ENCODE measurements at places on chromosomes 11 and 22.

DNA sequence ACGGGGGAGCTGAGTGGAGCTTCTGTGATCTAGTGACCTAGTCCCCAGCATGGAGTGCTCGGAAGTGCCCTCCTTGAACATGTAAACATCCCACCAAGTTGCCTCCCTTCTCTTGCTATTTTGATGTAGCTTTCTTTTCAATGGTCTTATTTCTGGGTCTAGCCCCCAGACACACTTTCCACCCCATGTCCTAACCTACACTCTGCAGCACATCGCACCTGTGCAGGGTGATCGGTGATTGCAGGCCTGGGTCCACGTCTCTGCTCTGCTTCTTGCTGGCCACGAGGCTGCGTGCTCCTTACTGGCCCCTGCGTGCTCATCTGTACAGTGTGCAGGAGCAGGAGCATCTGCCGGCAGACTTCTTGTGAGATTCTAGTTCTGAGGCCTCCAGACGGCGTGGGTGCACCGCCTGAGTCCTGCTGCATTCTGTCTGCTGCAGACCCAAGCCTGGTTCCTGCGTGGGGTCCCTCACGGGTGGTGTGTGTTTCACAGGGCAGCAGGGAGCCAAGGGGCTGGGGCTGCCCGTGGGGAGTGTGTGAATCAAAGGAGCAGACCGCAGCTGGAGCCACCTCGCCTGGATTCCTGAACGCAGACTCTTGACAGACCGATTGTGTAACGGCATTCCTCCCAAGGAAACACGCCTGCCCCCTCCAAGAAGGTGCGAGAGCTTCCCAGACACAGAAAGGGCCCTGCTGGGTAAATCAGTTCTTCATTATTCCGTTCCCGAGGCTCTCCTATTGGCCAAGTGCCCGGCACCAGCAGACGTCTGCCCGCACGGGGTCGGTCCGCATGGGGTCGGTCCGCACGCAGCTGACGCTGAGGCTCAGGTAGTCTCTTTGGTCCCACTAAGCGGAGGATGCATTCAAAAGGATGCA is 44.4 kb upstream of the MYEOV start:
- DNase-seq, result peak; percentile 47

GRCh38 chr11:43397251-43397650 is 38.5 kb downstream of the TTC17 start:
- no peak for DNase-seq

DNA sequence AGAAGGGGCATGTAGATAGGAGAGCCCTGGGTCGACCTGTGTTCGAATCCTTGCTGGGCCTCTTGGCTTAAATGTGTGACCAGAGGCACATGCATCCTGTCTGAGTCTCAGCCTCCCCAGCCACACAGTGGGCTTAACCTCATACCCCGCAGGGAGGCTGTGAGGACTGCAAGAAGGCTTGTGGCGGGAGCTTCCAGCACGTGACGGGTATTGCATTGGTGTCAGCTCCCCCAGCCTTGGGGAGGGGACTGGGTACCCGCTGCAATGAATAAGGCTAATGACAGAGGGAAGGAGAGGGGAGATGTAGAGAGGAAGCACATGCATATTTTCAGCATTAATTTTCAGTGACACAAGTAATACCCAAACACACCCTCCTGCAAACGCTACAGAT is 8.1 kb downstream of the RASD2 start:
- no peak for DNase-seq

DNA sequence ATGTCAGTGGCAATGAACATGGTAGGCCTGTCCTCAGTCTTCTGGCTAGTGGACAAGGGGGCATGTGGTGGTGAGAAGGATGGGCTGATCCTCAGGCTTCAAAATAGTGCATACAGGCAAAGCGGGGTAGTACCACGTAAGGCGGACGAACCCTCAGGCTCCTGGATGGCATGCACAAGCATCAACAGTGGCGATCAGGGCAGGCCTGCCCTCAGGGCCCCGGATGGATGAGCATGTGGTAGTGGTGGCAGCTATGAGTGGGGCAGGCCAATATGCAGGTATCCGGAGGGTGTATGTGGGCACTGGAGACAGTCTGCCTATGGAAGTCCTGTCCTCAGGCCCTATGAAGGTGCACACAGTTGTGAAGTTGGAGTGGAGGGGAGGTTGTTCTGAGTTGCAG is 163.8 kb downstream of the GUCY1A2 start:
- no peak for DNase-seq

DNA sequence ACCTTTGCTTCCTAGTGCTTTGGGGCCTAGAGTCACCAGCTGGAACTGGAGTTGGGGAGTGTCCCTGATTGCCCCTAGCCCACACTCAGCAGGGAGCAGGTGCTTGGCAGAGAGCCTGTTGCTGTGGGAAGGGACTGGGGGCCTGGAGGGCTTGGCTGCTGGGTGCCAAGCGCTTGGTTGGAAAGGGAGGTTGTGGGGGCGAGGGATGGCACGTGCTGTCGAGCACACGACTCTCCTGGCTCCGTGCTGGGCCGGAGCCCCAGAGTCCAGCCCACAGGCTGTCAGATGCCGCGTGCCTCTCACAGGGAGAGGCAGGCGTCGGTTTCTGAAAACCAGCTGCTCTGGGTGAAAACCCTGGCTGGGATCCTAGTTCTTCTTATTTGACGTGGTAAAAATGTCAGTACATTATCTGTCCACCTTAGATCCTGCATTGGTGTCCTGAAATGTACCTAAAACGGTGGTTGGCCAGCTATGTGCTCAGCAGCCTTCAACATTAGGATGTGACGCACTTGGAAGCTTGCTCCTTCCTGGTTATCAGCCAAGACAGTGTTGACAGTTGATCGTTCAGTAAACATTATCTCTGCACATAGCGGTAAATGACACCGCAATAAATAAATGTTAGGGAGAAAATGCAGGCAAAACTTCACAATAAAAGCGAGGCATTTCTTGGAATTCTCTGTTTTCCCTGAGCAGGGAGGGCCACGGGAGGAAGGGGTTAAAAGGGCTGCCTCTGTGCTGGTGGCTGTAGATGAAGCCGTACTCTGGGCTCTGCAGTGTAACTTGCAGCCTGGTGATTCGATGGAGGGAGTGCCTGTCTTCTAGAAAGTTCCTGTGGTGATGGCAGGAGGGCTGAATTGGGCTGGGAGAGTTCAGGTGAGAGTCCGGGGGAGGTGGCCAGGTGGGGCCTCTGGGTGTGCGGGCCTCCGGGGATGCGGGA is 29.2 kb downstream of the GRAMD4 start:
- DNase-seq, result no peak

- no peak for DNase-seq
Observed at GRCh38 chr22:20591295-20591645, 83.9 kb downstream of the MED15 start.

DNA sequence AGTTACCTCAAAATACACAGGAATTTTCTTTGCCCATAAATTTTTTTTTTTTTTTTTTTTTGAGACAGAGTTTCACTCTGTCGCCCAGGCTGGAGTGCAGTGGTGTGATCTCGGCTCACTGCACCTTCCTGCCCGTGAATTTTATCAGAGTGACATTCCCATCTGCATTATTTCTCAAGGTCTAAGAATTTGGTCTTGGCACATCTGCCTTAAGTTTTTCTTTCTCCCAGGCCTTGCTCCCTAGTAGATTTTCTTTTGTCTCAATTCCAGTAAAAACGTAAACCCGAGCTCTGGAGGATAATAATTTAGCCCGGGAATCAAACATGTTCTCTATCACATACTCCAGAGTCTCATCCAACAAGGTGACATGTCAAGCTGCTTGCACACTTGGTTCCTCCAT is 12.4 kb downstream of the TRIM6 start:
- no peak for DNase-seq

DNA sequence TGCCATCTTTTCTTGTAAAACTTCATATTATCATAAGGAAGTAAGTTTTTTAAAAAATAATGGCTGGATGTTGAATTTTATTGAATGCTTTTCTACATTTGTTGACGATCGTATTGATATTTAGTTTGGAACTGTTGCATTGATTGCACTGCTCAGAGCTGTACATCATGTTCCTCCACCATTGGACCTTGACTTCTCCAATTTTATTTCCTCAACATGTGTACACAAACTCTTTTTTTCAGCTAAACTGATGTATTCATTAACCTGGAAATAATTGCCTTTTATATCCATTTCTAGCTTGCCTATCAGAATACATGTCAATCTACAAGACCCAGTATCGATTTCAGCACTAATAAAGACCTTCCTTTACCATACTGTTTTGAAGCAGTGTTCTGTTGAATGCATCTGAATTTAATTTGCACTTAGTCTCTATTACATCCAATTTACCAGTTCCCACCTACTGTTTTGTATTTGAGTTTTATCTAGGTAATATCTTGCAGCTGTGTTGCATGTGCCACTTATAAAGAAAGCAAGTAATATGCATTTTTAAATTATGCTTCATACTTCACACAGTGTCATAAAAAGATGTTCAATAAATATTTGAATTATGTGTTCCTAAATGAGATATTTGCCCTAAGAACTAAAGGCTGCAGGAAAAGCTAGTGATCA is 5.5 kb downstream of the CEP57 start:
- no peak for DNase-seq

DNA sequence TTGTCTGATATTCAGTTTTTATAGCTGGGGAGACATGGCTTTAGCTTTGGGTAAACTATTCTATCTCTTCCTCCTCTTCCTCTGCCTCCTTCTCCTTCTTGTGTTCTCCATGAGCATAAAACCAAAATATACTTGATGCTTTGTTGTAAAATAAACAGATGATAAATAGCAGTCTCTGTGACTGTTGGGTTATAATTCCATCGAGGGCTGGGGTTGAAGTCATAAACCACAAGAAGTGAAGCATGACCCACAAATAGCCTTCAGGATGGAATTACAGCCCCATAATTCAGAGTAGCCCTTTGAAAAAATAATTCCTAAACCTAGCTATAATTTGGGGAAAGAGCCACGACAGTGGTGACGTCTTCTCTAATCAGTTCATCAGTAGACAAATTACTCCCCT is 177.7 kb downstream of the SNX19 start:
- DNase-seq, result no peak

DNA sequence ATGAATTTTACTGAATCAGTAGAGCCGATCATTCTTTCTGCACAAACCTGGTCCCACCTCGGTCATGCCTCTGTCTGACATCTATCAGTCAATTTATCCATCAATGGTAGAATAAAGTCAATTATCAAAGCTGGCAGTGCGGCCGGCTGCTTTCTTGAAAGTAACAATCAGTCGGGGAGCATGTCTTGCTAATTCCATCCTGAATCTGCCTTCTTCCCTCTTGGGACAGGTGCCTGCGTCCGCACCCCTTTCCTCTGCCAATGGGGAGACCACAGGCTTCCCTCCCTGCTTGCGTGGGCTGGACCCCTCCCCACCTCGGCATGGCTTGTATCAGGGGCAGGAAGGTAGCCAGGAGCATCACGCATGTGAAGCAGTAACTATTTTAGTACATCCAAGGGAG is 962.9 kb downstream of the BRD1 start:
- DNase-seq, result peak; percentile 40

DNA sequence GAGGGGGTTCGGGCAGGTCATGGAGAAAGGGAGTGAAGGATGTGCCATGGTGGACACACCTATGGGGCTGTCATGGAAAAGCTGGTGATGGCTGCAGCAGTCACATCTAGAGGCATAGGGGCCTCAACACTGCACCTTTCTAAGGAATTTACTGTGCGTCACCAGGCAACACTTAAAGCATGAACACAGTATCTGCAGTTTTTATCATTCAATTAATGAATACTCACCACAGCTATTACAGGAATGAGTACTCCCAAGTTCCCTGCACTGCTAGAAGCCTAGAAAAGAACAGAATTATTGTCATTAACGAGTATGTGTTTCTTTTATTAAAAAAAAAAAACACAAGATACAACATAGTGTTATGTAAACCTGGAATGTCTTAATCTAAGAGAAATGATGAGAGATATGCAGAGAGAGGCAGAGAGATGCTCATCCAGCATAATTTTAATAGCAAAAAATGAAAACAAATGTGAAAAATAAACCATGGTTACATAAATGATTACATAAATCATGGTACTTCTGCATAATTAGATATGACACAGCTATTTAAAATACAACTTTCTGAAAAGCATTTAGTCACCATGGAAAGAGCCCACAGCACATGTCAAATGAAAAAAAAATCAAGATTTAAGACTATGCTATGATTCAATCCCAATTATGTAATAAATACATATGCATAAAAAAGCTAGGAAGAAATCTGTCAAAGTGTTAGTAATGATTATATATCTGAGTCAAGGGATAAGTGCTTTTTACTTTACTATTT is 19.2 kb downstream of the SERPIND1 start:
- DNase-seq, result no peak

DNA sequence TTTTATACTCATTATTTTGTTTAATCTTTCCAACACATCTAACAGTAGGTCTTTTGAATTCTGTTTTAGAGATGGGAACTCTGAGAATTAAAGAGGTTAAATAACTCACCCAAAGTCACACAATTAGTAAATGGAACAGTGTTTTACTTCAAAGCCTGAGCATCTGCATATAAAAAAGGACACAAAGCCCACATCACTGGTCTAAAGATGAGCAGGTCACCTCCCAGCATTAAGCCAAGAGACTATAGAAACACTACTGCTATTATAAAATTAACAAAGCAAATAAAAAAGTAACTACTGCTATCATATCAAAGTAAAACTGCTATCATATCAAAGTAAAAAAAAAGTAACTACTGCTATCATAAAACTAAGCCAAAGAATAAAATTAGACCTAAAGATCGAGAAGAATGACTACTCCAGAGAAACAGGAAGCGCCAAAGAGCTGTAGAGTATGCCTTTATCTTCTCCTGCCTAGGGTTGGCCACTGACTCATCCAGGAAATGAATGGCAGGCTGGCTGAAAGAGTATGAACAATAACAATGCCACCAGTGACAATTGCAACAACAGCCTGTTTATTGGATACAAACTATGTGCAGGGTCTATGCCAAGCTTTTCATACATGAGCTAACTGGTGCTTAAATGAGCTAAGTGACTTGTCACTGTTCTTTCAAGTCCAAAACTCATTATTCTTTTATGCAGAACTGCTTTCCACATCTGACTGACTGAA is 1153.0 kb upstream of the TENM4 start:
- DNase-seq, result no peak

GRCh38 chr22:36065462-36065774 is 36.8 kb upstream of the RBFOX2 start:
- DNase-seq, result no peak

- DNase-seq, result no peak
Observed at GRCh38 chr11:77501758-77502157, 27.9 kb upstream of the PAK1 start.

- DNase-seq, result no peak
Observed at GRCh38 chr11:45614196-45614828, 51.1 kb downstream of the CHST1 start.

DNA sequence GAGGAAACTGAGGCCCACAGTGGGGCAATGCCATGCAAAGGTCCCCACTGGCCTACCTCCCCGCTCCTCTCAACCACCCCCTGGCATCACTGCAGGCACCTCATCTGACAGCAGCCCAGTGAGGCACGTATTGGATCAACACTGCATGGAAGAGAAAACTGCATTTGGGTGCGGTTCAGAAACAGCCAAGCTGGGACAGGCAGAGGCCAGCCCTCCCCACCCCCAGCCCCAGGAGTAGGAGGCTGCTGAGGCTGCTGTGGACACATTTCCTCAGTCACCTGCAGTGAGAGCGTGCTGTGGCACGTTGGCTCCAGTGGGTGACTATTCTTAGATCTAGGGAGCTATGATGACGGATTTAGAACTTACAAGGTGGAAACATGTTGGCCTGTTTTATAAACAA is 63.7 kb downstream of the KCNC1 start:
- DNase-seq, result no peak

All from sciatic nerve (tissue), 2 donors.